Suppressor macrophage (primary cell): ENCODE measurements at places on chromosomes 16 and 17.

GRCh38 chr16:47160422-47160821 is 16.7 kb upstream of the NETO2 start:
- no peak for DNase-seq

DNA sequence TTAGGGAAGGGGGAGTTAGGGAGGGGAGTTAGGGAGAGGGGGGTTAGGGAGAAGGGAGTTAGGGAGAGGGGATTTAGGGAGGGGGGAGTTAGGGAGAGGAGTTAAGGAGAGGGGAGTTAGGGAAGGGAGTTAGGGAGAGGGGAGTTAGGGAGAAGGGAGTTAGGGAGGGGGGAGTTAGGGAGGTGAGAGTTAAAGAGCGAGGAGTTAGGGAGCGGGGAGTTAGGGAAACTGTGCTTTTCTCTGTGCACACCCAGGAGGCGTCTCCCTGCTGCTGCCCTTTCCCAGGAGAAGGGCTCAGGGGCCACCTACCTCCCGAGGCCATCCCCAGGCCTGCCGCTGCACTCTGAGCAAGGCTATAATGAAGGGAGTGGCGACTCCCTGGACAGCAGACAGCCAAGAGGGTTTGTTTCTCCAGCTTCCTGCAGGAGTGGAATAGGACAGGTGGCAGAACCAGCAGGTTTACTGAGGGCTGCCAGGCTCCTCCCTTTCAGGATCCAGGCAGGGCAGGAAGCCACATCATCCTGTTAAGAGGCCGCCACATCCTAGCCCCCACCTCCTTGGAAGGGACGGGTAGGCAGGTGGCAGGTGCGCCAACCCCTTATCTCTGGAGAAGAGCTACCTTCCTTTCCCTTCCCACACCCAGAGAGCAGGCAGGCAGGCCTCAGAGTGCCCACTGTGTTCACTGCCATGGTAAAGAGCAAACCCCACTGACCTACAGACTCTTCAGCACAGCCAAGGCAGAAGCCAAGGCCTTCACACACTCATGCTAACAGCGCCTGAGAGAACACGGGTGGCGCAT is 4.3 kb downstream of the CANT1 start:
- DNase-seq, result no peak

GRCh38 chr16:20323591-20324117 is 3.7 kb downstream of the GP2 start:
- no peak for DNase-seq

GRCh38 chr17:1447052-1447451 is 9.0 kb downstream of the CRK start:
- no peak for DNase-seq

DNA sequence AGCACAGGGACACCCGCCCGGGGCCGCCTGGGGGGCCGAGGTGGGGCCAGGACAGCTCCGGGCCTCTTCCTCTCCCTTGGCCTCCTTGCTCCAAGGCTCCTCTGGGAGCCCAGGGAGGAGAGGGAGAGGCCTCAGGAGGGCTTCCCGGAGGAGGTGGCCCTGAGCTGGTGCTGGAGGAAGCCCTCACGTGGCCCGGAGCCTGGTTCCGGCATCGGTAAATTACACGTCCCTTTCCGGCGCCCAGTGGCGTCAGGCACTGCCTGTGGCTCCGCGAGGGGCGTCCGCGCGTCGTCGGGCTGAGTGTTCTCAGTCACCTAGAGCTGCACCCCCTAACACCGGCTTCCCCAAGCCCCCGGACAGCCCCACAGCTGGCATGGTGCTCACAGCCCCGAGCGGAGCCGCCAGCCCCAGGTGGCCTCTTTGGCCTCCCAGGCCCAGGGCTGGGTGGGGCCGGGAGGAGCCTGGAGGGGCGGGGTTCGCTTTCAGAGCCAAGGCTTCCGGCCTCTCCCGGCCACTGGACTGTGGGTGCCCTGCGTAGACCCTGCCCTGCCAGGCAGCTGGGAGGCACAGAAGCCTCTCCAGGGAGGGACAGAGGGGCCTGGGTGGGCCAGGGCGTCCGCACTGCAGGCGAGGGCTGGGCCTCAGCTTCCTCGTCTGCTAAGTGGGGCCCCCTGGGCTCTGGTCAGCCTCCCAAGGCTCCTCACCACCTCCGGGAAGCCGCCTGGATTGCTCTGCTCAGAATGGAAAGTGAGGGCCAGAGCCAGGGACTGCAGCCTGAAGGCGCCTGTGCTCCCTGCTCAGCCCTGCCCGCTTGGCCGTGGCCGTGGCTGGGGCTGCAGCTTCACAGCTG is 27.9 kb upstream of the SSTR5 start:
- no peak for DNase-seq

DNA sequence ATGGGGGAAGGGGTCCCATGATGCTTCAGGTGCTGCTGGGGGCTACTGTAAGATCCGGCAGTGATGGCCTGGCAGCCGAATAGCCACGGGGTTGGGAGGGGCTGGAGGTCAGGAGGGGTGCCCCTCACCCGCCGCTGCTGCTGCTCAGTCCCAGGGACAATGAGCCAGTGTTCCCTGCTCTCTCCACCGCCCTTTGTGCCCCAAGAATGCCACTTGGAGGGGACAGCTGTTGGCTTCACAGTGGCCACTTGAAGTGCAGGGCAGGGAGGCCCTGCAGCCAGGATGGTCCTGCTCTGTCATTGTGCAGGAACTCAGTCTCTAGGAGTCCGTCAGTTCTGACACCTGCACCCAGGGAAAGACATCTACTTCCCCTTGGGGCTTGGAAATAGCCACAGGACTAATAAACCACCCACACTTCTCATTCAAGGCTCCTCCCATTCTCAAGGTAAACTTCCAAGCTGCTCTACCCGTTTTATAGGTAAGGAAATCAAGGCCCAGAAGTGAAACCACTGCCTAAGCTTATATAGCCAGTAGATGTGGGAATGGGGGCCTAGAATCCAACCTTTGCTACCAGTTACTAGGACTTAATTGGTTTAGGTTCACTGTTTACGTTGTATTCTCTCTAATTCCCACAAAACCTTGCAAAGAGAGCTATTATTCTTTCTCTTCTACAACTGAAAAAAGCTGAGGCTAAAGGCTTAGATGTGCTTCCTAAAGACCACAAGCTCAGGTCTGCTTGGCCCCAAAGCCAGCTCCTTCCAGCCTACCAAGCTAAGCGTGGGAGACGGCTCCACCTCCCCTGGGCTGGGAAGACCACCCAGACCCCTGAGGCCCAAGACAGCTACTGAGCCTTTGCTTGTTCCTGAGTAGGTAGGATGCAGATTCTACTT is 6.2 kb upstream of the CPSF4L start:
- DNase-seq, result no peak

DNA sequence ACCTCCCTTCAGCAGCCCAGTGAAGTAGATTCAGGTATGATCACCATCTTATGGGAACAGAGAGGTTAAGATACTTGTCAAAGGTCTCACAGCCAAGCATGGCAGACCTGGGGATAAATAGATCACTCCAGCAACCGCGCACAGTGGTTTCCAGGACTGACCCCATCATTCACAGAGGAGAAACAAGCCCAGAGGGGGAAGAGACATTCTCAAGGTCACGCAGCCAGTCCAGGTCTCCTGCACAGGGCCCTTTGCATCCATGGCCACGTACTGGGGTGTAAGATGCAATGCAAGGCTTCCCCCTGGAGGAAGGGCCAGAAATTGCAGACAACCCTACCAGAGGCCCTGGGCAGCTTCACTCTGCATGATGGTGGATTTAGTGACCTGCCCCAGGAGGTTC is 19.9 kb downstream of the TLE7 start:
- DNase-seq, result peak; percentile 54

DNA sequence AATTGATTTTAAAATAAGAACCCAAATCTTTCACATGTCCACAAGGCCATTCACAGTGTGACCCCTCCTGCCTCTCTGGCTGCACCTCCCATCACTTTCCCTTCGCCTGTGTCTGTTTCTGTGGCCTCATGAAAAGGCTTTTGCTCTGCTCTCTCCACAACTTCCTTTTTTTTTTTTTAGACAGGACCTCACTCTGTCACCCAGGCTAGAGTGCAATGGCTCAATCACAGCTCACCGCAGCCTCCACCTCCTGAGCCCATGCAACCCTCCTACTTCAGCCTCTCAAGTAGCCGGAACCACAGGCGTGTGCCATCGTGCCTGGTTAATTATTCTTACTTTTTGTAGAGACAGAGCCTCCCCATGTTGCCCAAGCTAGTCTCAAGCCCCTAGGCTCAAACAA is 197.1 kb downstream of the ABCC12 start:
- no peak for DNase-seq

- DNase-seq, result no peak
Observed at GRCh38 chr17:27669850-27670249, 38.9 kb downstream of the LGALS9 start.

DNA sequence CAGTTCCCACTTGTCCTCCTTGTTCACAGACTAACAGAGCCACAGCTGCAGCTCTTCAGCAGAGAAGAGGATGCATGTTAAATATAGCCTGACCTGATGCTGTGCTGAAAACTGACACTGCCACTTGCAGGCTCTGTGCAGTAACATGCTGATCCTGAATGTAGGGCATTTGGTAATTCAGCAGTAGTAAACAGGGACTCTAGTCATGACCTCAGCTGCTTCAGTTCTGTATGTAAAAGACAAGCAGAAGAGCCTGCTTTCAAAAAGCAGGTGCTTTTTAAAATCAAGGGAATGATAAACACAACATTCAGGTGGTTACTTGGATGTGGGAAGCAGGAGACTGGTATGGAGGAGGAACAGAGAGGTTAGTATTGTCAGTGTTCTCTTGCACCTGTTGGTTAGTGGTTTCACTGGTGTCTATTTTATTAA is 33.8 kb downstream of the ESRP2 start:
- DNase-seq, result no peak

- DNase-seq, result no peak
Observed at GRCh38 chr16:77744141-77744540, 21.8 kb downstream of the NUDT7 start.

- no peak for DNase-seq
Observed at GRCh38 chr16:15961571-15962090, 12.2 kb downstream of the ABCC1 start.

GRCh38 chr17:78170692-78171590 is 2.6 kb downstream of the SYNGR2 start:
- peak; percentile 65 for DNase-seq

DNA sequence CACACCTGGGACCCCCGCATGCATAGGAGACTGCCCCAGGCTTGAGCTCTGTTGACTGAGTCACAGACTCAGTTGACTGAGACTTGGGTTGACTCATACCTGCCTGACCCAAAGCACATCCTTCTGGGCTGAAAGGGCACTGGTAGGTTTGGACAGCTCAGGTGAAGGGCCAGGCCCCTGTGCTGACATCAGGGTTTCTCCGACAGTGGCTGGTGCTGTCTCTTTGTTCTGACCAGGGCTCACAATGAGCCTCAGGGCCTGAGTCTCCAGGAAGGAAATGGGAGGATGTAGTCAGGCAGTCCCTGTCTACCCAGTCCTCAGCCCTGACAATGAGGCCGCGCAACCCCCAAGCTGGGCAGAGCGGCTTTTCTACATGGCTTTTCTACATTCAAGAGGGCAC is 6.5 kb downstream of the SPNS2 start:
- no peak for DNase-seq

GRCh38 chr16:68235108-68235886 is 630 bp downstream of the ESRP2 start:
- DNase-seq, result no peak

DNA sequence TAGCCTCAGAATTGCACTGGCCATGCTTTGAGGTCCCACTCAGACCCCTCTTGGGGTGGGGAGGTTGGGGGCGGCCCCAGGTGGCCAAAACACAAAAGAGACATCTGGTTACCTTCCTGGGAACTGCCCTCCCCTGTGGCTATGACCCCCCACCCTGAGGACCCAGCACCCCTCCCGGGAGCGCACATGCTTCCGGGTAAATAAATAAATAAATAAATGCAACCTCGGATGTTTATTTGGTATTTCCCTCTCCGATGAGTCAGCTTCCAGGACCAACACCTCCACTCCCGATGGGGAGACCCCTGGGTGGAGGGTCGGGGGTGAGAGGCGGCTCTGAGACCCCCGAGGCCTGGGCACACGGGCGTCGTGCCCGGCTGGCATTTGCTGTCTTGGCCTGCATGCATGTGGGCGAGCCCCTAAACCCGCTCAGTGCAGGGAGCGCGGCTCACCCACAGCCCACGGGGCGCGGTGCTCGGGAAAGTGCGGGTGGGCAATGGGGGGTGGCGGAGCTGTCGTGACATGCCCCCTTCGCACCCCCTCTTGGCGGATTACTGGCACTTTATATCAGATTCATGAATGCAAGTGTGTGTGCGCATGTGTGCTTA is 84.3 kb upstream of the CREBBP start:
- DNase-seq, result no peak

GRCh38 chr17:45385331-45385997 is 47.2 kb downstream of the ARHGAP27 start:
- DNase-seq, result peak; percentile 95

DNA sequence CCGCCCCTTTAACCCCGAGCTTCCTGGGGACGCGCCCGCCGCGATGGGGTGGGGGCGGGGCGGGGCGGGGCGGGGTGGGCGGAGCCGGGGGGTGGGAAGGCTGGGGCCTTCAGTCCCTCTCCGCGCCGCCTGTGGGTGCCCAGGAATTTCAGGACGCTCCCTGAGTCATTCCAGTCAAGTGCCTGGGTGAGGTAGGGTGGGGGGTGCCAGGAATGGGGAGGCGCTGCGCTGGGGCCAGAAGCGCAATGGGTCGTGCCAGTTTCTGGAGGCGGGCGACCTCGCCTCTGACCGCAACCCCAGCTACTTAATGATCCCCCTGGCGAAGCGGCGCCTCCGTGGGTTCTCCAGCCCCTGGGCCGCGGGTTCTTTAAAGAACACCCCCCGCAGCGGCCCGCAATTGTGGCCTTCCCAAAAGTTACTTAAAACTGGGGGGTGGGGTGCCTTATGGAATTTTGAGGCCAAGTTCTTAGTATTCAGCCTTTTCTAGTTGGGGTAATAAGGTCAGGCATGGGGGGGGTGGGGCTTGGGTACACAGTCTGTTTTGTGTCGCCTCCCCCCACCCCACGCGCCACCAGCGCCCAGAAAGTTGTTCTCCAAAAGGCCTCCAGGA is 826 bp upstream of the GSE1 start:
- peak; percentile 74 for DNase-seq

GRCh38 chr16:17638134-17638533 is 167.4 kb upstream of the XYLT1 start:
- DNase-seq, result no peak

DNA sequence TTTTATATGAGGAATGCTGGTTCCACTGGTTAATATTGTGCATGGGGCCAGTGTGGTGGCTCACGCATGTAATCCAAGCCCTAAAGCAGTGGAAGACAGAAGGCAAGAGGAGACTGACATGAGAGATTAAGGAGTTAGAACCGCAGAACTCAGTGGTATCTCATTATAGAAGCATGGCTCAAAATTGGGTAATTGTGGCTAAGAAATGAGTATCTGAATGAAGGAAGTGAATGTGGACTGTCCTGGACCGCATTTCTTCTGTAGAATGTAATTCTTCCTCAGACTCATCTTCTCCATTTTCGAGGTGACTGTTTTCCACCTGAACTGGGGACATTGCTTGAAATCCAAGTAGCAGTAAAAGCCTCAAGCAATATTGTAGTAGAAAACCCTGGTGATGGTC is 42.6 kb upstream of the CDR2 start:
- DNase-seq, result peak; percentile 21
